ENCODE measurements at places on chromosomes 5 and 9.
A peak's percentile ranks its signal among the peaks of the same experiment; 100 is the strongest.

GRCh38 chr5:13957032-13957645, 12.7 kb upstream of the DNAH5 start:
- DNase-seq: peak; percentile 5

GRCh38 chr5:110940136-110940535, 131.4 kb upstream of the TSLP start:
- no peak for DNase-seq

GRCh38 chr5:146732962-146733361, 145.6 kb downstream of the PPP2R2B start:
- DNase-seq: no peak

DNA sequence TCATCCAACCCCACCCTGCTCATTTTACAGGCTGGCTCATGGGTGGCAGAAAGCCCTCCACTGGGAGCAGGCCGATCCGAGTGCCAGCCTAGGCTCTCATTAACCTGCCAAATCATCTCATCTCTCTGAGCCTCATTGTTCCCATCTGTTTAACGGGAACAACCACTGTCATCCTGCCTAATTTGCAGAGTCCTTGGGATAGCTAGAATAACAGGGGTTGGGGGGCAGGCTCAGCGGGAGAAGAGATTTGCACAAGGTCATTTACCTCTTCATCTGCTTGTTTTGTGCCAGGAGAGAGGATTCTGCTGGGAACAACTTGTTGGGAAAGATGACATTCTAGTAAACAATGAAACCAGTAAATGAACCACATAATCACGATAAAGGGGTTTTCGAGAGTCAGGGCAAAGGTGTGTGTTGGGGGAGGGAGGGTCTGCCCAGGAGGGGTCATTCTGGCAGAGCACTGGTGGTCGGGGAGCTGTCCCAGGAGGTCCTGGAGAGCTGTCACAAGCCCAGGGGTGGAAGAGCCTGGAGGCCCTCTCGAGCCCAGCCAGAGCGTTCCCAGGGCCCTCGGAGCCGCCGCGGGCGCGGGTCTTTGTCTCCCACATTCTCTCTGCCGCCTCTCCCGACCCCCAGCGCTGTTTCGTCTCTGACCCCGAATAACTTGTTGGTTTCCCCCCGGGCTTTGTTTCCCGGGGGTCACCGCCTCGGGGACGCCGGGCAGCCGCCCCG, 22.8 kb upstream of the NDST1 start:
- DNase-seq: no peak

DNA sequence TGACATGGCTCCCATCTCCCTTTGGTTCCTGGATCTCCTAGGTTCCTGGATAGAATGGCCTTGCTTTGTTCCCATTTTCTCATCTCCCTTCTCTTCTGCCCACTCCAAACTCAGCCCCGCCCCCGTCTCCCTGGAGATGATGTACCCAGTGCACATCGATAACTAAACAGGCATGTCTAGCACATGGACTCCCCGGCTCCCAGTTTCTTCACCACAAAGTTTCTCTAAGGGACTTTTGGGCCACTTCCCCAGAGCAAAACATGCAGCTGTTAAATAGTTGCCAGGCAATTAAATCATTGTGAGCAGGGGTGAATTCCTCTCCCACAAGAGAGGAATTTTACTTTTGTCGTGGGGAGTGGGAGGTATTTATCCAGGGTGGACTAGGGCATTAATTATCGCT, 259.0 kb downstream of the GADD45G start:
- no peak for DNase-seq

GRCh38 chr9:89444925-89445765, 52.8 kb downstream of the SEMA4D start:
- no peak for DNase-seq

DNA sequence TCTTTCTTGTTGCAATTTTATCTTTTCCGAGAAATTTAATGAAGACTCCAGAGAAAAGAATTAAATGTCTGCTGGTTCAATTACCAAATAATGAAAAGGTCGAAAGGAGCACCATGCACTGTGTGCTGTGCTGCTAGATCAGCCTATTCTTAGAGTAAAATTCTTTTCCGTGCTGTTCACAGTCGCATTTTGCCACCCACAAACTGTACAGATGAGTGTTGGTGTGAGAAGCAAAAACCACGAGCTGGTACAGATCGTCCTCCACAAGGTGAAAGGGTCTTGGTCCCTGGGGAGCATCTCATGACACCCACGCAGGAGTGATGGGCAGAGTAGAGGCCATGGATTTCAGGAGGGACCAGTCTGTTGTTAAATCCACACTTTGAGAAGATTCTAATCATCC, 143.8 kb upstream of the PUM3 start:
- no peak for DNase-seq

- no peak for DNase-seq
Observed at GRCh38 chr5:87190687-87191086, 77.0 kb upstream of the RASA1 start.

DNA sequence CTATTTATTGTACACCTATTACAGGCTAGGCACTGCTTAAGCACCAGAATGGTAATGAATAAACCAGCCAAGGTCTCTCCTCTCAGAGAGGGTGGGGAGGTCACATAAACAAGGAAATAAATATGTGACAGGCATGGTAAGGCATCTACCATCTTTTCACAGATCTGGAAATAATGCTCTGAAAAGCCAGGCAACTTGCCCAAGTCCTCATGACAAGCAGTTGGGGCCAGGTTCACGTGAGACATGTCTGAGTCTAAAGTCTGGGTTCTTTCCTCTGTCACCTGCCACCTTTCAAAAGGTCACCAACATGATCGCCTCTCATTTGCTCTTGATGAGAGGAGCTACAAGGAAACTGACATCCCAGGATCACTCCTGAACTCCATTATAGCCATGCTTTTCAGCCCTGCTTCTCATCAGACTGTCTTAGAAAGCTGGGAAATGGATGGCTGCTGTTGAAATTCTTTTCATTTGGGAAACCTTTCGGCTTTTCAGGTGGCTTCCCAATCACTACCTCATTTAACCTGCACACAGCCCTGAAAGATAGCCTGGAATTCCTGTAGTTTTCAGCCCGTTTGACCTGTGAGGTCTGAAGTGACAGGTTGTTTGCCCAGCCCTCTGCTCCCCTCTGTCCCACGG, 123.1 kb downstream of the CRB2 start:
- no peak for DNase-seq

GRCh38 chr5:174717826-174718455, 6.4 kb upstream of the MSX2 start:
- DNase-seq: no peak

GRCh38 chr5:116406306-116407041, 168.1 kb downstream of the SEMA6A start:
- no peak for DNase-seq

Measured in activated CD4-positive, alpha-beta T cell treated with anti-CD3 and anti-CD28 coated beads for 48 hours (primary cell).